ENCODE measurements at places on chromosomes 11 and 22.

- DNase-seq = no peak
Observed at GRCh38 chr11:34181251-34181650, 75.8 kb downstream of the NAT10 start.

DNA sequence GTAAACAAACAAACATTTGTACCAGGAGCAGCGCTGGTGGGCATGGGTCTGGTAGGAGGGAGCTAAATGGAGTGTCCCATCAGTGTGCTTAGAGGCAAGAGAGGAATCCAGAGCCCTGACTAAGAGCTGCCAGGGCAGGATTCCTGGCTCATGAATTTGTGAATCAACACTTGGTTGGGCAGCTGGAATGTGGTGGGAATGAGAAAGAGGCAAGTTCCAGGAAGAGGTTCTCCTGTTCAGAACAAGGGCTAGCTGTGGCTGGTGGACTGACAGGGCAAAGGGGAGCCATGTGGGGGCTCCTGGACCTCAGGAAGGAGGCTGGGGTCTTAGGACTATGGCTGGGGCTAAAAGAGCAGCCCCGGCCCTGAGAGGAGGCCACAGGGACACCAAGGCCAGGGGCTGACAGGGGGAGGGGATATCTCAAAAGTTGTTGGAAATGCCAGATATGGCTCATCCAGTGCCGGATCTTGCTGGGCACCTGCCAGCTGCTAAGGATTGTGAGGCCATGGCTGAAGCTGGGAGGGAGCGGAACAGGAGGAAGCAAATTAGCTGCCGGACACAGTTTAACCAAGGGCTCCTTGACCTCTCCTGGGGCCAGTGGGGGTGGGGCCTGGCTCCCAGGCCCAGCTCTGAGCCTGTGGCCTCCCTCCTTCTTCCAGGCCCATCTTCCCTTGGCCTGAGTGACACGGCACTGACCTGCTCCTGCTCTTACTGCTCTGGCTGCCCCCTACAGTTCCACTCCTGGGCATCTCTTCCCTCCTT, 14.6 kb upstream of the P2RY6 start:
- no peak for DNase-seq

DNA sequence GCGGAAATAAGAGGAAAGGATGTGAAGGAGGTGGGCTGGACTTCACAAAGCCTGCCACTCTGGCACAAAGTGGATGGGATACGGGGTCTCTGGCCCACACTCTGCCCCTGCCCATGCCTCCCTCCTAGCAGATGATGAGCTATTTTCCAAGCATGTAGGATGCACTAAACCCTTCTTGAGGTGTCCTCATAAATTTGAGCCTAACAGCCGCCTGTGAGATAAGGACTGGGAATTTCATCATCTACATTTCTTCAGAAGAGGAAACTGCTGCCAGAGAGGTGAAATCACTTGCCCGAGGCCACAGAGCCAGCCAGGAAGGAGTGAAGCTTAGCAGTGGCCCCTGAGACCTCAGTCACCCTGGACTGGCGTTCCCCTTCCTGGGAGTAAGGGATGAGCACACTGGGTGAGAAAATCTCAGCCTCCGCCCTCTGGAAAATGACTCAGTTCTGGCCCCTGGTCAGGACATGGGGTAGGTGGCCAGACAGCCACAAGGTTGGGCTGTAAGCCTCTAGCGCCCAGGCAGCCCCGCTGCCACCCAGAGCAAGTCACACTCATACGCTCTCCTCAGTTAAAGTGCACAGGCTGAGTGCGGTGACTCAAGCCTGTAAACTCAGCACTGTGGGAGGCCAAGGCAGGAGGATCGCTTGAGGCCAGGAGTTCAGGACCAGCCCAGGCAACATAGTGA, 27.9 kb downstream of the MB start:
- DNase-seq = no peak

- DNase-seq = no peak
Observed at GRCh38 chr22:30753701-30754100, 59.0 kb downstream of the OSBP2 start.

GRCh38 chr11:92297567-92298553, 73.2 kb downstream of the FAT3 start:
- no peak for DNase-seq

DNA sequence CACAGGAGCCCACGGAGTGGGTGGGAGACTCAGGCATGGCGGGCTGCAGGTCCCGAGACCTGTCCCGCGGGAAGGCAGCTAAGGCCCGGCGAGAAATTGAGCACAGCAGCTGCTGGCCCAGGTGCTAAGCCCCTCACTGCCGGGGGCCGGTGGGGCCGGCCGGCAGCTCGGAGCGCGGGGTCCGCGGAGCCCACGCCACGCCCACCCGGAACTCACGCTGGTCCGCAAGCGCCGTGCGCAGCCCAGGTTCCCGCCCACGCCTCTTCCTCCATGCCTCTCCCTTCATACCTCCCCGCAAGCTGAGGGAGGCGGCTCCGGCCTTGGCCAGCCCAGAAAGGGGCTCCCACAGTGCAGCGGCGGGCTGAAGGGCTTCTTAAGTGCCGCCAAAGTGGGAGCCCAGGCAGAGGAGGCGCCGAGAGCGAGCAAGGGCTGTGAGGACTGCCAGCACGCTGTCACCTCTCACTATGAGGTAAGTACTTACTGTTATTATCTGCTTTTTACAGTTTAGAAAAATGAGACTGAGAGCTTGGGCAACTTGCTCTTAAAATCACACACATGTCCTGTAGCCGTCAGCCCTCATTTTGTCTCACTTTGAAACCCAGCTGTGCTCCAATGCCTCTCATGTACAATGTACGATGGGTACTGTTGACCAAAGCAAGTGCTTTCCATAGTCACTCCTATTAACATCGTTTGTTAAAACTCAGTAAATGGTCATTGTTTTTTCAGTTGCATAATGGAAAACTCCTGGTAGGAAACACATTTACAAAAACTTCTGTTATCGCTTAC, 12.2 kb upstream of the OR10D3 start:
- no peak for DNase-seq

DNA sequence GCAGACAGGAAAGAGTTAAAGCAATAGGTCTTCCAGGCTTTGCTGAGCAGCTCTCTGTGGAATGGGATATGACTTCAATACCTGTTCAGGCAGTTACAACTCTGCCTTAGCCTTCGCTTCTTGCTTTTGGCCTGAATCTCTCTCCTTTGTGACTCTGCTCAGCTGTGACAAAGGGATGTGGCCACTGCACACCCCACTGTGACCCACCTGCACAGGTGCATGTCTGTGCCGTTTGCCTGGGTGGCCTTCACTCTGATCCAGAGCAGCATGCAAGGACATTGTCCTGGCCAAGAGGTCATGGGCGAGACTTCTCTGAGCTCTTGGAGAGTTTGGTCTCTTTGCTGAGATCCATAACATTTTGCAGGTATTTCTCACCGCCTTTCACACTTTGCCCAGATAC, 891.3 kb downstream of the BRD1 start:
- DNase-seq = no peak

DNA sequence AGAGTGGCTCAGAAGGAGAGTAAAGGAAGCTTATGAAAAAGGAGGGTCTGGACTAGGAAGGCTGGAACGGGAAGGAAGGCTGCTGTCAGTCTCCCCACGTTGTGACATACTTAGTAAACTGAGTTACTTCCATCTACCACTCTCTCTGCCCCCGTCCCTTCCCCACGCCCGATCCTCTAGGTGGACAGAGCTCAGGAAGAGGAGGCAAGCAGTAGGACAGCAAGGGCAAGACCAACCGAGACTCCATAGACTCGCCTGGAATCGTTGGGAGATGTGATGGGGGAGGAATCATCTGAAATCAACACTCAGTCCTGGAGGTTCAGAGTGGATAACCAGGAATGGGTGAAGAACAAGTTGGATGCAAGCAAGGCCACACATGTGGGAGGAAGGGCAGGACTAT, 240.7 kb downstream of the BUD13 start:
- DNase-seq = no peak

DNA sequence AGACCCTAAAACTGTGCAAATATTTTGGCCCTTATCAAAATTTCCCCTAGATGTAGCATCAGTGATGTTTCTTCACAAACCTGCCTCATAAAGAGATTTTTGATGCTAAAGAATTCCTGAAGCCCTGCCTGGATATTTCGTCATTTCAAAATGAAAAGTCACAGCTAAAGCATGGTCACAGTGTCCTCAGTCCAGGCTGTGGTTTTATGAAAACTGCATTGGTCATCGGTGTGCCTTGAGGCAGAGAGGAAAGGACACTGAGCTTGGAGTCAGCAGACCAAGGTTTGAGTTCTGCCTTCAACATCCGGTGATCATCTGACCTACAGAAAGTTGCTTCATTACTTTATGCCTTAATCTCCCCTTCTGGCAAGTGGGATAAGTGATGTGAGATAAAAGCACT, 34.8 kb upstream of the ALKBH3 start:
- DNase-seq = no peak

- no peak for DNase-seq
Observed at GRCh38 chr22:24809331-24809730, 3.3 kb downstream of the SGSM1 start.

DNA sequence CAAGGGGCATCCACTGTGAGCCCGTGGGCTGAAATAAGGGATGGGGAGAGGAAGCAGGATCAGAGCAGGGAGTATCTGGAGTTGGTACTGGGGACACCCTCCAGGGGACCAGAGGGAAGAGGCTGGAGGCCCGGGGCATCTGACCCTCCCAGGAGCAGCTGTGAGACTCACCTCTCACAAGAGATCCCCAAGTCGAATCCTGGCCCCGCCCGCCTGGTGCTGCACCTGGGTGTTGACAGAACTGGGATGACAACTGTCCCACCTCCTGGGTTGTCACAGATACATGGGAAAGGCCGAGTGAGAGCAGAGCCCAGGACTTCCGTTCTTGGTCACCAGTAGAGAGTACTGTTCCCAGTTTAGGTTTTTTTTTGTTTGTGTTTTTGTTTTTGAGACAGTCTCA, 78.9 kb downstream of the CELSR1 start:
- DNase-seq = no peak

DNA sequence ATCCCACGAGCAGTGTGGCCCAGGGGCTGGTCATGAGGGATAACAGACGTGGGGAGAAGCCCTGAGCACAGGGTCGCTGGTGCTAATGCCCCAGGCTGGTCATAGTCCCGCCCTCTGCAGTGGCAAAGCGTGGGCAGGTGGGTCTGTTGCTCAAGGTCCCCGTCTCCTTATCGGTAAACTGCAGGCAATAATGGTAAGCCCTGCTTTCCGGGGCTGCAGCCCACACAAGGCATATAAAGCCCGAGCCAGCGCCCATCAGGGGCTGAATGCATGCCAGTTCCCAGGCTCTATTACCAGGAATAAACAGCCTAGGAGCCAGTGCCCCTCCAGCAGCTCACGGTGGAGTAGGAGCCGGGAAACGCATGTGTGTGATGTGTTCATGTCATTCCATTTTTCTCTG, 261.0 kb downstream of the BRD1 start:
- no peak for DNase-seq

- no peak for DNase-seq
Observed at GRCh38 chr11:36160091-36160490, 129.1 kb downstream of the COMMD9 start.

- DNase-seq = no peak
Observed at GRCh38 chr11:87275176-87275575, 237.4 kb downstream of the TMEM135 start.

DNA sequence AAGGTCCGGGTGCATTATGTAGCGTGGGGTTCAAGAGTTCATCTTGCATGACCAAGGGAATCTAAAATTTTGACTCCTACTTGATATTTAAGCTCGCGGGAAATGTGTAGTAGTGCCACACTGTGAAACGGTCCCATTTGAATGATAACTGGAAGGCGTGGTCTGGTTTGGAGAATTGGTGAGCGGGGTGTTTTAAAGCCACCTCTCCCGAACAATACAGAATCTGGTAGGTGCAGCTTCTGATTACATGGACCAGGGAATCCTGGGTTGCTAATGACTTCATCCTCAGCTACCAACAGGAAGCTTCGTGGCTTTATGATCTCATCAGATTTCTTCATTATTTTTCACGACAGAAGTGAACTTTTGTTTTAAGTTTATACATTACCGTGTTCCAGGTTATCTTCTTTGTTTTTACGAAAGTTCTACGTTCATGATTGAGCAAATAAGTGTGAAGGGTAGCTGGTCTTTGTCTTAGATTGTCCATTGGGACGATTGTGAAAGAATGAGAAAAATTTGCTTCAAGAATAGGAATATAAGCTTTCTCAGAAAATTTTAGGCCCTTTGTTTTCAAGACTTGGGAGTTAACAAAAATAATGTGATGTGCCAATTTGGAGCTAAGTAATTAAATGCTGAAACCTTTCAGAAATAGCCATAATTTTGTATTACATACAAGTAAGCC, 1.7 kb downstream of the QSER1 start:
- peak; percentile 76 for DNase-seq

Data from NCI-H2029 treated with DMSO at 0.1 percent for 48 hours (cell line).